Mucosa of gallbladder (tissue), 1 donor: ENCODE measurements at places on chromosomes 5 and 9.

- DNase-seq = no peak
Measured at GRCh38 chr5:73945505-73945904, 319.5 kb downstream of the ARHGEF28 start.

- DNase-seq = no peak
Measured at GRCh38 chr9:83191154-83191553, 128.2 kb upstream of the RASEF start.

DNA sequence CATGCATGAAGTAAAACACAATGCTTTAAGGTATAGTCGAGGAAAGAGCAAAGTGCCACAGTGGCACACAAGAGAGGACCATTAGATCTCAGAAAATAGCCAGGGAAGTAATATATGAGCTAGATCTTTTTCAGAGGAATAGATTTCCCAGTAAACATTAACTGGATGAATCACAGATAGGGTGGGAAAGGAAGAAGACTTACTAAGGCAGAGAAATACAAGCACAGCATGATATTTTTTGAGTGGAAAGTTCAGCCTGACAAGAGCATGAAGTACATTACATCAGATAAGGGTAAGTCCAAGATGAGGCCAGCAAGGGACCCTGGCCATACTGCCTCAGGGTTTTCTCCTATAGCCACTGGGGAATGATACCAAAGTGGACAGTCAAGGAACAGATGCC, 804.6 kb upstream of the DMAC1 start:
- no peak for DNase-seq

DNA sequence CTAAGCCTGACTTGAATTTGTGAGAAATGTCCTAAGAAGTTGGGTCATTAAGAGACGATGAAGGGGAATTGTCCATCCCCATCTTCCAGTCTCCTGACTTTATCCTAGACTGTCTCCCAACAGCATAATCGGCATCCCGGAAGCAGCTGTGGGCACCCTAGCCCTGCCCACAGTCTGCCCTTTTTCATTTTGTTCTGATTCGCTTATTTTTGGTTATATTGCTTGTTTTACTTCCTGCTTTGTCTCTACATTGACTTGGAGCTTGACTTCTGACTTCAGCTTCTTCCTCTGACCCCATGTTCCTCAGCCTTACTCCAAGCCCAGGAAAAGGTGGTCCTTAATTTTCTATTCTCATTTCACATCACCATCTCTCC, 41.8 kb downstream of the UGCG start:
- DNase-seq = no peak

DNA sequence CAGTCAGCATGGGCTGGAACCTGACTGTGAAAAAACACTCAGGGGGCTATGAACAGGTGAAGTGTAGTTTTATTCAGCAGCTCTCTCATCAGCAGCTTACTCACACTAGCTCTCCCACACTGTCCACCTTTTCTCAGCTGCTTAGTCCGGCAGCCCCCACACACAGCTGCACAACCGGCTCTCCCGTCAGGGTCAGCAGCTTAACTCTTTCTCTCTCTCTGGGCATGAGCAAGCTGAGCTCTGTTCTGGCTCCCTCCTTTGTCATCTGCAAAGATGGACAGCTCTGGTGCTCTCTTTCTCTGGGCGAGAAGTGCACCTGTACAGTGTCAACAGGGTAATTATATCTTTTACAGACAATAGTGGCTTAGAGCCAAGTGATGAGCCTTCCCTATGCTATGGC, 8.2 kb downstream of the DMAC1 start:
- no peak for DNase-seq

DNA sequence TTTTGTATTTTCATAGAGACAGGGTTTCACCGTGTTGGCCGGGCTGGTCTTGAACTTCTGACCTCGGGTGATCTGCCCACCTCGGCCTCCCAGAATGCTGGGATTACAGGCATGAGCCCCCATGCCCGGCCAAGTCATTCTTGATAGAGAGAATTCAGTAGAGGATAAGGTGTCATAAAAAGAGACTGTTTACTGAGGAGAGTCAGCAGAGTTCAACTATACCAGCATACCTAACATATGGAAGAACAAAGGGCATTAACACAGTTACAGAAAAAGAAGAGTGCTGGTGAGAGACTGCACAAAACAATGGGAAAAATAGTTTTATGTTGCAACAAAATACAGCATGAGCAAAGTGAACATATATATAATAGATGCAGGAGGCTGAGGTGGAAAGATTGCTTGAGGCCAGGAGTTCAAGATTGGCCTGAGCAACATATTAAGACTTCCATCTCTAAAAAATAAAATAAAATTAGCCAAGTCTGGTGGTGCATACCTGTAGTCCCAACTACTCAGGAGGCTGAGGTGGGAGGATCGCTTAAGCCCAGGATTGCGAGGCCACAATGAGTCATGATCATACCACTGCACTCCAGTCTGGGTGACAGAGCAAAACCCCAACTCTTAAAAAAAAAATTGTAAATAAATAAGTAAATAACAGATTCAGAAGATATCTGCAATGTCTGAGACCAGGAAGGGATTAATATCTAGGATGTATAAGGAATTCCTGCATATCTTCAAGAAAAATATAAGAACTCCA, 19.5 kb downstream of the B4GALT1 start:
- no peak for DNase-seq

DNA sequence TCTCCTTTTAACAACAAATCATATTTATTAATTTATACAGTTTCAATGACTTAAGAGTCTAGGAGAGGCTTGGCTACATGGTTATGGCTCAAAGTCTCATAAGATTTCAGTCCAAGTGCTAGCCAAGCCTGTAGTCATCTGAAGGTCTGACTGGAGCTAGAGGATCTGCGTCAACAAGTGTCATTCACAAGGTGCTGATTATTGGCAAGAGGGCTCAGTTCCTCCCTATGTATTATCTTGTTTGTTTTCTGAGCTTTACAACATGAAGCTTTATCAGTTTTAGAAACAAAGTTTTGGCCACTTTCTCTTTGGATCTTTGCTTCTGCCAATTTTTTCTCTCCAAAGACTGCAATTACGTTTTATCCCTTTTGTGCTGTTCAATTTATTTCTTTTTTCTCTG, 94.7 kb downstream of the RICTOR start:
- no peak for DNase-seq

GRCh38 chr9:35908504-35909125, 675 bp upstream of the SPAAR start:
- DNase-seq = no peak

DNA sequence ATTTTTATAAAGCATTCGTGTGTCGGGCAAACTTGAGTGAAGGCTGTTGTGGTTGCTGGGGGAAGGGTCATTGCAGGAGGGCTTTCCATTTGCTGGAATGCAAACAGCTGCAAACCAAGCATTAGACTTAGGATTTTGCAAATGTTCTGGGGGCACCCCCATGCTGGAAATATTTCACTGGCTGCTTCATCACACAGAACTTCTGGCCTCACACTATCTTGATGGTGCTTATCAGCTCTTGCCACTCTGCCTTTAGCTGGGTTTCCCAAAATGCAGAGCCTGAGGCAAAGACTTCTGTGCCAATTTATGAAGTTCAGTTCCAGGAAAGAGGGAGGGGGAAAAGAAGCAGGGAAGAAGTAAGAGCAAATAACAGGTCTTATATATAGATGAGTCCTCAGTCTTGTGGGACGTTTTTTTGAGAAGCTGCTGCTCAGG, 8.6 kb upstream of the COL15A1 start:
- no peak for DNase-seq

DNA sequence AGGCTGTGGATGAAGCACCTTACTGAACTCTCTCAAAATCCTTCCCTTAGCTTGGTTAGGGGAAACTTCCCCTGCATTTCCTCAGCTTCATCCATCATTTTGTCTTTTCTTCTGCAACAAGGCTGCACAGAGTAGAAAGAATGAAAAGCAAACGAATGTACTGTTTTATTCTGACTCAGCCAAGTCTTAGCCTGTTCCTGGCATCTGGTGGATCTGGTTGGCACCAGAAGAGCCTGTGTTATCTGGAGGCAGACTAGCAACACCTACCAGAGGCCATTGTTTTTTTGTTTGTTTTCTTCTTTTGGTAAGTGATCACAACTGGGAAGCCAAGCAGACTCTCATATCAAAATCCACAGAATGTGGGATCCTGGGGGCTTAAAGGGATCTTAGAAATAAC, 200.7 kb downstream of the FANCC start:
- DNase-seq = no peak

DNA sequence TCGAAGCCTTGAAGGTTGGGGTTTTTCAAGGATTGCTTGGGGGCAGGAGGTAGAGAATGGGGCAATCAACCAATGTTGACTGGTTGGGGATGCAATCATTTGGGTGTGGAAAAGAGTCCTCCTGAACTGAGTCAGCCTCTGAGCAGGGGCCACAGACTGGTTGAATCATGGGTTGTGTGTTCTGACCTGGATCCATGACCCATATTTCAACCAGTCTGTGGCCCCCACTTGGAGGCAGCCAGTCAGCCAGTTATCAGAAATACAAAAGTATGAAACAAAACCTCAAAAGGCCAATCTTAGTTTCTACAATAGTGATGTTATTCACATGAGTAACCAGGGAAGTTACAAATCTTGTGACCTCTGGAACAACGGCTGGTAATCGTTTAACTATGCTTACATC, 81.4 kb upstream of the RANBP6 start:
- DNase-seq = no peak

- peak; percentile 73 for DNase-seq
Measured at GRCh38 chr5:55160493-55161209, 680 bp downstream of the GPX8 start.

GRCh38 chr5:111834926-111835599, 78.1 kb upstream of the NREP start:
- no peak for DNase-seq

GRCh38 chr5:71586052-71586940, 844 bp upstream of the MCCC2 start:
- no peak for DNase-seq

DNA sequence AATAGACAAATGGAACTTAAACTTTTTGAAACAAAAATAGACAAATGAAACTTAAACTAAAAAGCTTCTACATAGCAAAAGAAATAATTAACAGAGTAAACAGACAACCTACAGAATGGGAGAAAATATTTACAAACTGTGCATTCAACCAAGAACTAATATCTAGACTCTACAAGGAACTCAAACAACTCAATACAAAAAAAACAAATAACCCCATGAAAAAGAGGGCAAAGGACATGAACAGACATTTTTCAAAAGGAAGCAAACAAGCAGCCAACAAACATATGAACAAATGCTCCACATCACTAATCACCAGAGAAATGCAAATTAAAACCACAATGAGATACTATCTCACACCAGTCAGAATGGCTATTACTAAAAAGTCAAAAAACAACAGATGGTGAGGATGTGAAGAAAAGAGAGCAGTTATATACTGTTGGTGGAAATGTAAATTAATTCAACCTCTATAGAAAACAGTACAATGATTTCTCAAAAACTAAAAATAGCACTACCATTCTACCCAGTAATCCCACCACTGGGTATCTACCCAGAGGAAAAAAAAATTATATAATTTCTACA, 170.8 kb upstream of the RGMB start:
- no peak for DNase-seq

DNA sequence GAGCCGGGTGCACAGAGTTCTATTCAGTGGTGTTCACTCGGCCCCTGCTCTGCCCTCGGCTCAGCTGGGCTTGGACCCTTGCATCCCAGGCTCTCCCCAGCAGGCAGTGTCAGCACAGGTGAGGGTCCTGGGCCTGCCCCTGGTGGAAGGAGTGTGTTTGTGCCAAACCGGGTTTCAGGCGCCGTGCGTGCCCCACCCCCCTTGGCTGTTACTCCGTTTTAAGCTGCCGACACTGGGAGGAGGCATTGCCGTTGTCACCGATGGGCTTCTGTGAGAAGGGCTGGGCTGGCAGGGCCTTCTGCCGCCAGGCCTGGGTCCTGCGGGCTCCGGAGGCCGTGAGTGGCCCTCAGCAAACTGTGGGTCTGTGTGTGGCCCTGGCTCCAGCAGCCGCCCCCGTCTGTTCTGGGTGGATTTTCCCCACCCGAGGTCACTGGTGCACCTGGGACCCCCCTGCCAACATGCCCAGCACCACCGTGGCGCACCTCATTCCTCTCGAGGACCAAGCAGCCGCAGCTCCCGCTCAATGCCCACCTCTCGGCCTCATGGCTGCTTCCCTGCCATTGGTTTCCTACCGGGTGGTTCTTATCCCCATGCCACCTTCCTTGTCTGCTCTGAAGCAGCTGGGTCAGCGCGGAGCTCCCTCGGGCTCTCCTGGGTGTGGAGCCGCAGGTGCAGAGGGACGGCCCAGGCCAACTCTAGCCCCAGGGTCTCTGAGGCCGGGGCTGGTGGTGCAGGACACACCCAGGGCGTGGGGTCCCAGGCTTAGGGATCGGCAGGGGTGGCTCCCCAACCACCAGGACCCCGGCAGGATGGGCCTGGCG, 44.3 kb upstream of the EXOC3 start:
- DNase-seq = no peak

DNA sequence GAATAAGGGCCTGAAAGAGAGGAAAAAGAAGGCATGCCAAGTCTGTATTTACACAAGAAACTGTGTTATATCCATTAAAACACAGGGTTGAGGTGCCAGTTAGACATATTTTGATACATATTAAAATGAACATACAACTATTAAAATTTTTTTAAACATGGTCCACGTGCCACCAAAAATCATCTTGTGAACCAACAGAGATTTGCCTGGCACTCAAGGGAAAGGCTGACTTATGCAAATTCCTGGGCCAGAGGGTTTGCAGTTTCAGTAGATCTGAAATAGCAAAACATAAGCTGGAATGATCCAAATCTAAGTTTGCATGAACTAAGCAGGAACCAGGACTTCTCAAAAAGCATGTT, 168.7 kb downstream of the SLIT3 start:
- no peak for DNase-seq

DNA sequence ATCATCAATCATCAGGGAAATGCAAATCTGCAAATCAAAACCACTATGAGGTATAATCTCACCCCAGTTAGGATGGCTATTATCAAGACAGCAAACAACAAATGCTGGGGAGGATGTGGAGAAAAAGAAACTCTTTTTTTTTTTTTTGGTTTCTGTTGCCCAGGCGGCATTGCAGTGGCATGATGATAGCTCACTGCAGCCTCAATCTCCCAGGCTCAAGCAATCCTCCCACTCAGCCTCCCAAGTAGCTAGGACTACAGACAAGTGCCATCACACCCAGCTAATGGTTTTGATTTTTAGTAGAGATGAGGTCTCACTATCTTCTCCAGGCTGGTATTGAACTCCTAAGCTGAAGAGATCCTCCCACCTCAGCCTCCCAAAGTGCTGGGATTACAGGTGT, 5.4 kb upstream of the CNTRL start:
- no peak for DNase-seq

GRCh38 chr5:169511708-169512107, 71.9 kb upstream of the SPDL1 start:
- DNase-seq = no peak
